ENCODE measurements at places on chromosomes 3 and 15.
A peak's percentile ranks its signal among the peaks of the same experiment; 100 is the strongest.

- DNase-seq = peak; percentile 33
These were observed 792 bp downstream of the GABPB1 start for GRCh38 chr15:50353975-50354837.

- DNase-seq = no peak
These were observed 79.2 kb downstream of the FOXB1 start for GRCh38 chr15:60083318-60083717.

DNA sequence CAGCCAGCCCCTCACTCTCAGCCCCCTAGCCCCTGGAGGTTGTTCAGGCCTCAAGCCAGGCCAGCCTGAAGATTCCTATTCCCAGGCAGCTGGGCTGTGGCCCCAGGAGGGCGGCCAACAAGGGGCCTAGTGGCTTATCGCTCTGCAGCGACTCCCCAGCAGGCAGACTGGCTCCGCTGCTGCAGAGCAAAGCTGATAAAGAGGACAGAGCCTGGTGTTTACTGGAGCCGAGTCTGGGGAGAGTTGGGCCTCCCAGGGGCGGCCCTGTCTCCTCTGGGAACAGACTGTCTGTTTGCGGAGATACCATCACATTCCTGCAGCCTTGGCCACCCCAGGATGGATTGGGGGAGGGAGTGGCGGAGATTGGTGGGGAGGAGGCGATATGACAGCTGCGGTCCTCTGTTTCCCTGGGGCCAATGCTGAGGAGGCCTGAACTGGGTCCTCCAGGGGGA lies 22.4 kb upstream of the SMAD6 start:
- DNase-seq = no peak

GRCh38 chr15:81312790-81313543 lies 11.0 kb downstream of the STARD5 start:
- no peak for DNase-seq

GRCh38 chr15:98802187-98802586 lies 153.8 kb downstream of the IGF1R start:
- no peak for DNase-seq

GRCh38 chr3:75089841-75090240 lies 475.4 kb upstream of the CNTN3 start:
- DNase-seq = no peak

GRCh38 chr3:145739926-145740325 lies 421.1 kb downstream of the PLOD2 start:
- no peak for DNase-seq

DNA sequence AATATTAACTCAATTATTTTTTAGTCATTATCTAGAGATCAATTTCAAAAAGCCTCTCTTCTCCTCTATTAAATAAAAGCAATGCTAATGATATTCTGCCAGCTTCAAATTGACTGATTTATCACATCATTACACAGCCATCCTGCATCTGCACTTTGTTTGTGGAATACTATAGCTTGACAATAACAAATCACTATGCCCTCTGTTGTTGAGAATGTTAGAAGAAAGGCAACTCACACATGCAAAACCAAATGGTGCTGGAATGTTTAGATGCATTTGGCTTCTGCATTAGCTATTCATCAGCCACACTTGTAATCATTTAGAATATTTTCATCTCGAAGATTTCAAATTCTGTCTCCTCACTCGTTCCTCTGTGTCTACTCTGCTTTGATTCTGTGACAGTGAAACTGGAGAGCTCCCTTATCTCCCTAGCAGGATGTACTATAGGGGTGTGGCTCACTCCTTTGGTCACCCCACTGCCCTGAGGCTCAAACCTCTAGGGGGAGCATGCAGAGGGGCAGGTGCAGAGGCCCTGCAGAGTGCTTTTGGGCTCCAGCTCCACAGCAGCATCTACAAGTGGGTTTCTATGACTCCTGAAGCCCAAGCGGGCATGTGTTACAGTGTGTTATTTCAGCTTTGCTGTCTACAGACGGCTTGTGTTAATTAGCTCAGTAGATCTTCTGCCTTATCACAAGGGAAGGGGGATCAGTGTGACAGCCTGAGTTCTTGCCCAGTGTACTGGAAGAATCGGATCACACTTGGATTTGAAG lies 454.1 kb upstream of the BCHE start:
- DNase-seq = no peak

DNA sequence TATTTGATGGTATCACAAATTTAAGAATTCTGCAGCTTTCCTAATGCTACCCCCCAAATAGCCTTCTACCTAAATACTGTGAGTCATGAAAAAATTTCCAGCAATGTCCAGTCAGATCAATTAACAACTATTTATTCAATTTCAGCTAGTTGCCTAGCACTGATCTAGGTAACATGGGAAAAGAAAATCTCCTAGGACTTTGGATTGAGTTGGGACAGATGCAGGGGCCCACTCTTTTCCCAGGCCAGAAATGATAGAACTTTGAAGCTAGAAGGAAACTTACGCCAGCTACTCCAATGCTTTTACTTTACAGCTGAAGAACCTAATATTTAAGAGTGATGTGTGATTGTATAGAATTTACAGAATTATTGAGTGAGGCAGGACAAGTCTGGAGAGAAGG lies 196.3 kb downstream of the FMN1 start:
- no peak for DNase-seq

DNA sequence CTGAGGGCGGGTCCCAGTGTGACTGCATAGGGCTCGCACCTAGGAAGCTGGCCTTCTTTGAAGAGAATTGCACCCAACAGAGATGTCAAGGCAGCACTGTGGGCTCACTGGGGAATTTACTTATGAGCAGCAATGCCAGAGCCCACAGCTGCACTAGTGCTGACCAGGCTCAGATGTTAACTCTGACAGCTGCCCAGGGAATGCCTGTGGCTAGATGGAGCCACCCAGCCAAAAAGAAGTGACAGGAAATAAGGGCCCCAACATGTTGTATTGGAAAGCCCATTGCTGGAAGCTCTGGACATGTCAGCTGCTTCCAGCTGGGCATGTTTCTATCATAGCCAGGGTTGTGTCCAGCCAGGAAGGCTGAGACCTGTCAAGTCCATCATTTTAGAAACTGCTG lies 90.9 kb upstream of the ZNF280D start:
- no peak for DNase-seq

- DNase-seq = no peak
These were observed 1.7 kb upstream of the TLR9 start for GRCh38 chr3:52227117-52227516.

DNA sequence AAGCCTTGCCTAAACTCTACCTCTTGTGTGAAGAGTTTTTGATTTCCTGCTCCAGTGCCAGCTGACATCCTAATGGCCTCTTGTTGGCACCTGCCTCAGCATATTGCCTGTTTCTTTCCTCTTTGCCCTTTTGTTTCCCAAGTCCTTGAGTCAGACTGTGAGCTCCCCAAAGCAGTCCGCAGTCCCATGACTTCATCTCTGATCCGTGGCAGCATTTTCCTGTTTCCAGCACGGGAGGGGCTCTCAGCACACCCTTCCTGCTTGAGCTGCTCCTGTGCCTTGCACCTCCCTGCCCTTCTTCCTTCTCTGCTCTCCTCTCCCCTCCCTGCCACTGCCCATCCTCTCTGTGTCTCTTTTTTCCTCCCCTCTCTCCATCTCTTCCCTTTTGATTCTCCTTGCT lies 179.6 kb downstream of the EPHB1 start:
- no peak for DNase-seq

DNA sequence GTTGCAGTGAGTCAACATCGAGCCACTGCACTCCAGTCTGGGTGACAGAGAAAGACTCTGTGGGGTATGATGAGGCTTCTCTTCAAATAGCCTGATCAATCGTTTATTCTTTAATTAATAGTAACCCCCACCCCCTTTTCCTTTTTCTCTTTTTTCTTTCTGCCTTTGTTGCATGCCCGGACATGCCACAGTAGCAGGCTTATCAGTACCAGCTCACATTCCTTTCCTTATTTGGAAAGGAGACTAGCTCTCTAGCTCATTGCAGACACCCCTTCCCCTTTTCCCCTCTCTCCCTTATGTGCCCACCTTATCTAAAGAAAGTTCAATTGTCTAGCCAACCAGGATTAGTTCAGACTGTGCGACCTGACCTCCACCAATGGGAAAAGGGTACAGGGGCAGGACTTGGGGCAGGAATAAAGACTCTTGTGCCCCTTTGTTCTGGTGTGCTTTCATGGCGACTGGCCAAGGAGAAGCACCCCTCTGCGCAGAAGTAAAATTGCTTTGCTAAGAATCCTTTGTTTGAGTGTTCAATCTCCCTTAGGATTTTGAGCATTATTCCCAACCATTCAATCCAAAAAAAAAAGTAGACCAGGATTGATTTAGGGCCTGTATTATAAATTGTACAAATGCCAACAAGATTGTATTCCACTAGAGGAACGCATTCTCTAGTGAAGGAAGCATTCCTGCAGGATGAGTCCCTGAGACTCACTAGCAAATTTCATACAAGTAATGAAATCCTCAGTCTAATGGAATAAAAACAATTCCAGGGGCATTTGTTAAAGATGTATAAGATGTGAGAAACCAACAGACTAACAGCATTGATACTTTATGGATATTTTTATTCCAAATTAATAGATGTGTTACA lies 95.8 kb upstream of the SNRPN start:
- no peak for DNase-seq

GRCh38 chr15:56361987-56362386 lies 3.2 kb upstream of the TEX9 start:
- no peak for DNase-seq

DNA sequence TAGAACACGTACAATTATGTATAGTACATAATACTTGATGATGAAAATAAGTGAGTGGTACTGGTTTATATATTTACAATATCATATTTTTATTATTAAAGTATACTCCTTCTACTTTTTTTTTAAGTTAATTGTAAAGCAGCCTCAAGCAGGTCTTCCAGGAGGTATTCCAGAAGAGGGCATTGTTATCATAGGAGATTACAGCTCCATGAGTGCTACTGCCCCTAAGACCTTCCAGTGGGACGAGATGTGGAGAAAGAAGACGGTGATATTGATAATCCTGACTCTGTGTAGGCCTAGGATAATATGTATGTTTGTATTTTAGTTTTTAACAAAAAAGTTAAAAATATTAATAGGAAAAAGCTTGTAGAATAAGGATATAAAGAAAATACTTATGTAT lies 40.3 kb upstream of the SCN5A start:
- no peak for DNase-seq

DNA sequence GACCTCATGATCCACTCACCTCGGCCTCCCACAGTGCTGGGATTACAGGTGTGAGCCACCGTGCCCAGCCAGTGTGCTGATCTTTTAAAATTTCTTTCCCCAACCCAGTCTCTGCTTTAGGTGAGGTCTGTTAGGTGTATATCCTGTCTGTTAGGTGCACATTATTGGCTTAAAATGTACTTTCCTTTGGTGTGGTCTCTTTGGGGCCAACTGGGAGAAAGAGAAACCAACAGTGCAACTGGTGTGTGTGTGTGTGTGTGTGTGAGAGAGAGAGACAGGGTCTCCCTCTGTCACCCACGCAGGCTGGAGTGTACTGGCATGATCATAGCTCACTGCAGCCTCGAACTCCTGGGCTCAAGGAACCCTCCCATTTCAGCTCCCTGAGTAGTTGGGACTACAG lies 50.3 kb upstream of the GNB5 start:
- DNase-seq = no peak

DNA sequence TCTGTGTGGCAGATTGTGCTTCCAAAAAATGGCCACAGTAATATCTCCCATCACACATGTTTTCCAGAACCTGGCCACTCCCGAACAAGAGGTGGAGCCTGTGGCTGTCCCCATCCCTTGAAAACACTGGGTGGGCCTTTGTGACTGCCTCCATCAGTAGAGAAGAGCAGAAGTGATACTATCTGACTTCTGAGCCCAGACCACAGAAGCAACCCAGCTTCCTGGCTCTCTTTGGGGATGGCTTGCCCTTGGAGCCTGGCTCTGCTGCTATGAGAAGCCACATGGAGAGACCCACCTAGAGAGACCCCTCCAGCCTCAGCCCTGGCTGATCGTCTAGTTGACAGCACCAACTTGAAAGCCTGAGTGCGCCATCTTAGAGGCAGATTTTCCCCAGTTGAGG lies 39.8 kb upstream of the CMTM8 start:
- DNase-seq = no peak

DNA sequence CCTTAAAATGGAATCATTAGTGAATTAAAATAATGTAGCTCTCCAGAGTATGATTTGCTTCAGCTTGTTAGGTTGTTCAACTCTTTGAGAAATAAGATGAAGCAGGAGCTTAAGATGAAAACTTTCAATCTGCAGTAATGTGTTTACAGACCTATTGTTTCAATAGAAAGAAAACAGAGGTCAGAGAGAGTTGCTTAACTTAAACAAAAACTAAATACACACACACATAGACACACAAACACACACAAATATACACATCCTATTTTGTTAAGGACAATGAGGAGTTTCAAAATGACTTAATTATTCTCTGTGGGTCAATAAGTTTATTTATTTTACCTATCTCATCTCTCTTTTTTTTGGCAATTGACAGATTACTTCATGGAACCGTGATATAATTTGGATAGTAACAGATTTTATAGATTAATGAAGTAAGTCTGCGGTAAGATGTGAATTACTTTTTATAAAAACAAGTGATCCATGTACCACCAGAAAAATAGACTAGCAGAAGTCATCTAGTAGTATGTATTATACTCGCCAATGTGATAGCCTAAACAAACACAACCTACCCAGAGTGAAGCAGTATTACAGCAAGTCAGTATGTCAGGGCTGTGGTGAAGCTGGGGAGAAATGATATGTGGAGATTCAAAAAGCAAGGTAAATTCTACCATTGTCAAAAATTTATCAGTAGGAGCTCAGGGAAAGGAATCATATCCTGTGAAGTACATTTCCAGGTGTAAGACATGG lies 76.7 kb upstream of the DCBLD2 start:
- DNase-seq = no peak

- DNase-seq = no peak
These were observed 17.3 kb downstream of the STIMATE start for GRCh38 chr3:52880047-52880446.

GRCh38 chr3:162719684-162720341 lies 1223.2 kb downstream of the OTOL1 start:
- no peak for DNase-seq

- no peak for DNase-seq
These were observed 36.4 kb downstream of the ST8SIA2 start for GRCh38 chr15:92430069-92430440.

- DNase-seq = no peak
These were observed 114.5 kb downstream of the GMPS start for GRCh38 chr3:155984791-155985417.

GRCh38 chr15:99486371-99487336 lies 79.1 kb upstream of the MEF2A start:
- DNase-seq = no peak

GRCh38 chr15:76150513-76150912 lies 90.7 kb downstream of the TMEM266 start:
- no peak for DNase-seq

GRCh38 chr15:55108858-55109518 lies 87.8 kb downstream of the RSL24D1 start:
- no peak for DNase-seq

GRCh38 chr3:61955483-61955882 lies 394.1 kb downstream of the PTPRG start:
- DNase-seq = no peak
